ENCODE measurements at places on chromosomes 4 and X. TPM values are rescaled to one million over a fixed set of nuclear protein-coding genes. Genes with fewer than 3 reads are reported as not detected.

- H3K4me1 ChIP-seq, result no peaks in the 10 kb centered on the region
- H3K27me3 ChIP-seq, result no peaks in the 10 kb centered on the region
- no peak for DNase-seq
- no peak overlapping the region for H3K4me3 ChIP-seq
Observed at GRCh38 chr4:83178029-83178428, 63.5 kb upstream of the PLAC8 start.

GRCh38 chr4:25007598-25007997 is 23.1 kb downstream of the LGI2 start:
- no peak for DNase-seq
- H3K4me1 ChIP-seq, result no peaks in the 10 kb centered on the region
- H3K4me3 ChIP-seq, result no peak overlapping the region
- no peaks in the 10 kb centered on the region for H3K36me3 ChIP-seq
- no peak overlapping the region for H3K27ac ChIP-seq

The TCEAL6 gene
- total RNA-seq, result 1.9 TPM

The S100G gene
- total RNA-seq, result not detected

DNA sequence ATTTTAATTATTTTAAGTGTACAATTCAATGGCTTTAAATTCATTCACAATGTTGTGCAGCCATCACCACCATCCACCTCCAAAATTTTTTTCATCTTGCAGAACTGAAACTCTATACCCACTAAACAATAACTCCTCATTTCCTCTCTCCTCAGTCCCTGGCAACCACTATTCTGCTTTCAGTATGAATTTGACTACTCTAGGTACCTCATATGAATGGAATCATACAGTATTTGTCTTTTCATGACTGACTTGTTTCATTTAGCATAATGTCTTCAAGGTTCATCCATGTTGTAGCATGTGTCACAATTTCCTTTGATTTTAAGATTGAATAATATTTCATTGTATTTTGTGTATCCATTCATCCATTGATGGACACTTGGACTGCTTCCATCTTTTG is 46.9 kb downstream of the KIF4A start:
- no peak overlapping the region for H3K4me3 ChIP-seq
- H3K4me1 ChIP-seq, result no peaks in the 10 kb centered on the region
- no peak overlapping the region for H3K27ac ChIP-seq
- no peaks in the 10 kb centered on the region for H3K27me3 ChIP-seq
- DNase-seq, result no peak

GRCh38 chr4:70059149-70059548 is 8.9 kb downstream of the HTN1 start:
- no peaks in the 10 kb centered on the region for H3K27me3 ChIP-seq
- no peaks in the 10 kb centered on the region for H3K36me3 ChIP-seq
- H3K4me1 ChIP-seq, result no peaks in the 10 kb centered on the region
- H3K27ac ChIP-seq, result no peak overlapping the region

The CSAG3 gene
- total RNA-seq, result not detected

- no peak overlapping the region for H3K27ac ChIP-seq
- no peak overlapping the region for H3K4me3 ChIP-seq
- H3K36me3 ChIP-seq, result no peaks in the 10 kb centered on the region
- H3K4me1 ChIP-seq, result peaks cover 9% of the 10 kb centered on the region
Observed at GRCh38 chr4:74623041-74623440, 171.3 kb downstream of the BTC start.

Data from thoracic aorta (tissue), 2 donors.